ENCODE measurements at places on chromosomes 1 and 21.

DNA sequence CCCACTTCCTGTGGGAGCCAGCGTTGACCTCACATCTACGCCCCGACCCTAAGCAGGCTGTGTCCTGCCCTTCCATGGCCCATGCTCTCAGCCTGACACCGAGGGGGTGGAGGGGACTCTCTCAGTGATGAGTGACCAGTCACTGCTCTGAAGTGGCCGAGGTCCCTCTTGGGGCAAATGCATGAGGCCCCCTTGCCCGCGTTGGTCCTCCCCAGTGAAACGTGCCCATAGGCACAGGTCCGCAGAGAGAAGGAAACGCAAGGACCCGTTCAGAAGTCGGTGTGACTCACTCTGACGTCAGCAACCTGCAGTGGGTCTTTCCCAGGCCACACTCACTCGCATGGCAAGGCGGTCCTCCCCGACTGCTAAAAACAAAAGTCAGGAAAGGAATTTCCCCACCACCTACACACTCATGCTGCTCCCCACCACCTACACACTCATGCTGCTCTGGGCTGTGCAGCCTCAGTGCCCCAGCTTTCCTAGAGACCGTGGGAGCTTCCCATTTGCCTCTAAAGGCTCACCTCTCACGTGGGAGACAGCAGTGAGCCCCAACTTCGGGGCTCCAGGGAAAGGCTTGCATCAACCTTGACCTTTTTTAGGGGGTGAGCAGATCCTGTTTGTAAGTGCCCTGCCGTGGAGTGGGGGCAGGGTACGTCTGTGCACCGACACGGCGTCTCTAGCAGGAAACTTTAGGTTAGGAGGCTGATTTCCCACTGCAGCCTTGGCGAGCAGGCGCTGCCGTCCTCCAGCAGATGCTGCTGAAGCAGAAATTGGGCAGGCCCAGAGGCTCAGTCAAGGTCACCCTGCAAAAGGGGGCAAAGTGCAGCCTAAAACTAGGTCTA is 11.4 kb downstream of the UBASH3A start:
- peak; percentile 65 for DNase-seq

- no peak for DNase-seq
These were observed 66.8 kb downstream of the KCNN3 start for GRCh38 chr1:154802982-154803920.

DNA sequence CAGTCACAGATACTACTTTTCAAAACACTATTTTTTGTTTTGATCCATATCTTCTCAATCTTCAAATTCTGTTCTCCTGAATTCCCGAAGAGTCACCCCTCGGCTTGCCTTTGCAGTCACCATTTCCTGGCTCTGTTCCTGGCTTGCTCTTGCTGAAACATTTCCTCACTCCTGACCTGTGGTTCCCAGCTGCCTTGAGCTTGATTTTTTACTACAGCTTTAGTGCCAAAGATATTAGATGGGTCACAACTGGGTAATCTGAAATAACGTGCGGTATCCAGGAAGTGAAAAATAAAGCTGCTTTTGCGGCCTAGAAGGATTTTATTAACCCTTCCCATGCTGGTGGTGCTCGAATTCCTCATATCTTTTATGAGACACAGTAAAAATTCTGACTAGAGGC is 318.8 kb downstream of the PCP4 start:
- no peak for DNase-seq

DNA sequence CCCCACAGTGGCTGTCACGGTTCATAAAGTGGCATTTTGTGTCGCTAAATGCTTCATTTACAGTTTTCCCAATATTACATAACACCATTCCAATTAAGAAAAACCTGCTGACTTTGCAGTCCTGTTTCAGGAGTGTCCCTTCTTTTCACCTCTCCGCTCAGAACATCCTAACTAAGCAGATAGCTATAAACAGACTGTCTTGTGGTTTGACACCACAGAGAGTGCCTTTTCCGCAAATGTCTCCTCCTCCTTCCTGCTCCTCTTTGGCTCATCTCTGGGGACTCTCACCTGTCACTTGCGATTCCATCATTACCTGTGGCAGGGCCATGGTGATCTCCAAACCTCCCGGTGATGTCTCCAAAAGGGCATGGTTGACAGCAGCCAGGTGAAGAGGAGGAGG is 119.0 kb downstream of the CNIH3 start:
- DNase-seq, result no peak

DNA sequence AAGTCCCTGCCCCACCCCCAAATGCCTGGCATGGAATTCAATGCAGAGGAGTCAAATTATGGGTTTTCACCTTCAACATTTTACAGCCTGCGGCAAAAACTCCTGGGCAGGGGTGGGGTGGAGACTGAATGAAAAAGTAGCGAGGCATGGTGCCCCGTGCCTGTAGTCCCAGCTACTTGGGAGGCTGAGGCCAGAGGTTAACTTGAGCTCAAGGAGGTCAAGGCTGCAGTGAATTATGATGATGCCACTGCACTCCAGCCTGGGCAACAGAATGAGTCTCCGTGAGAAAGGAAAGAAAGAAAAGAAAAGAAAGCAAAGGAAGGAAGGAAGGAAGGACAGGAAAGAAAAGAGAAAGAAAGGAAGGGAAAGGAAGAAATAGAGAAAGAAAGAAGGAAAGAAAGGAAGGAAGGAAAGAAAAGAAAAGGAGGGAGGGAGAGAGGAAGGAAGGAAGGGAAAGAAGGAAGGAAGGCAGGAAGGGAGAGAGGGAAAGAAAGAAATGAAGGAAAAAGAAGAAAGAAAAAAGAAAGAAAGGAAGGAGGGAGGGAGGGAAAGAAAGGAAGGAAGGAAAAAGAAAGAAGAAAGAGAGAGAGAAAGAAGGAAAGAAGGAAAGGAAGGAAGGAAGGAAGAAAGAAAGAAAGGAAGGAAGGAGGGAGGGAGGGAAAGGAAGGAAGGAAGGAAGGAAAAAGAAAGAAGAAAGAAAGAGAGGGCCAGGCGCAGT is 11.1 kb downstream of the LEMD1 start:
- DNase-seq, result no peak

GRCh38 chr21:45404730-45405270 is at the start of gene COL18A1:
Gene COL18A1, plus strand, starts transcription at chr21:45405165. Its CDS starts 66 bp downstream, at chr21:45405231.
- DNase-seq, result no peak

All from GM19239 (cell line).